ENCODE measurements at places on chromosomes 2 and 18.

DNA sequence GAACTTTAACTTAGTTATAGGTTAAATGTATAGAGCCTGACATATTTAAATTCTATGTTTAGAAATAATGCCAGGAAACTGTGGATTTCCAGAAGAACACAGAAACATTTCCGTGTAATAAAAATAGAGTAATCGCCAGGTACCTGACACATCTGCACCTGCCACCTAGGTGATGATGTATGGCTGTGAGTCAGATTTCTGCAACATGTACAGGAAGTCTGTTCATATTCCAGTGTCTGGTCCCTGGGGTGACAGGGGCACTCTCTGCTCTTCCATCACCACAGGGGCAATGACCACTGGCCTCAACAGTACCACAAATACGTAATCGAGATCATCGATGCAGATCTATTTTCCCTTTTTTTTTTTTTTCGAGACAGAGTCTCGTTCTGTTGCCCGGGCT lies 101.1 kb upstream of the LPIN2 start:
- DNase-seq, result no peak

DNA sequence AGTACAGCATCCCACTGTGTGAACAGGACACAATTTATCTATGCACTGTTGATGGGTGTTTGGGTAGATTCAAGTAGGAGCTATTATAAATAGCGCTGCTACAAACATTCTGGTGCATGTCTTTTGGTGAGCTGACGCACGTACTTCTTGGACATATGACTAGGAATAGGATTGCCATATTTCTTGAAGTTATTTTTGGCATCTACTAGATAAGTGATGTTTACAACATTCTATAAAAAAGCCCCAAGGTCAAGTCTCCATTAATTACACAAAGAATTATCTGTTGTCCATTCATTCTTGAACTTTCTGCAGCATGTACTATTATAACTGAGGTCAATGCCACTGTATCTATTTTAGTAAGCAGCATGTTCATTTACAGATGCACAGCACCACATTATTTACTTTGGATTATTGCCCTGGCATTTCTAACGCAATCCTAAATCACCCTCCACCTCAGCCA lies 225.5 kb upstream of the TMEM200C start:
- no peak for DNase-seq

- DNase-seq, result no peak
These were observed 10.1 kb upstream of the SLC11A1 start for GRCh38 chr2:218371983-218372350.

DNA sequence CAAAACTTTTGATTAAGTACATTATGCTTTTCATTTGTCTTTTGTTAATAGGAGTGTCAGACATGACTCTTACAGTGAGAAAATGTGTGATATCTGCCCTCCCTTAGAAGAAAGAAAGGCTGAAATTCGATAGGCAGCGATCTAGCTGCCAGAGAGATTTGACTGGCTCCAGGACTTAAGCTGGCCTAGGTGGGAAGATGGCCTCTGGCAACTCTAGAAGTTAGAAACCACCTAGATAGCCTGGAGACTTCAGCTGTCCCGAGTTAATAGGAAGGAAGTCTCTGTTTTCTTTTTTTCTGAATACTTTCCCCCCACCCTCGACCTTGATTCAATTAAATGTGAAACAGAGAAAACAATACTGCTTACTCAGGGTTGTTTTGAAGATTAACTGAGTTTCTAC lies 1194.7 kb upstream of the CRIM1 start:
- no peak for DNase-seq

- DNase-seq, result no peak
These were observed 74.3 kb downstream of the LYPD1 start for GRCh38 chr2:132595693-132596092.

GRCh38 chr2:215737477-215737876 lies 275.9 kb downstream of the MREG start:
- DNase-seq, result no peak

DNA sequence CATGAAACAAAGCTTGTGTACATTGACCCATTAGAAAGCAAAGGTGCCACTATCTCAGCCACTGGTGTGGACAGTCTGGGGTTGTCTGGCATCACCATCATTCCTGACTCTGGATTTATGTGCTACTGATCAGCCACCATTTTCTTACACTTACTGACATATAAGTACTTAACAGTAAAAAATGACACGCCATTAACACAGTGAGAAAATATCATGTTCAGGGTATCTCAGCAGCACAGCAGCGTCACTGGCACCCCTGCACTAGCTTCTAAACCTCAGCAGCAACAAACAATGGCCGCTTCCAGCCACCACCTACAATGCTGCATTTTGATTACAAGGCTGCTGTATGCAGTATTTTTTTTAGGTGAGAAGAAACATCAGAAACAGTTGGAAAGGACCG lies 253.4 kb upstream of the HDAC4 start:
- no peak for DNase-seq

DNA sequence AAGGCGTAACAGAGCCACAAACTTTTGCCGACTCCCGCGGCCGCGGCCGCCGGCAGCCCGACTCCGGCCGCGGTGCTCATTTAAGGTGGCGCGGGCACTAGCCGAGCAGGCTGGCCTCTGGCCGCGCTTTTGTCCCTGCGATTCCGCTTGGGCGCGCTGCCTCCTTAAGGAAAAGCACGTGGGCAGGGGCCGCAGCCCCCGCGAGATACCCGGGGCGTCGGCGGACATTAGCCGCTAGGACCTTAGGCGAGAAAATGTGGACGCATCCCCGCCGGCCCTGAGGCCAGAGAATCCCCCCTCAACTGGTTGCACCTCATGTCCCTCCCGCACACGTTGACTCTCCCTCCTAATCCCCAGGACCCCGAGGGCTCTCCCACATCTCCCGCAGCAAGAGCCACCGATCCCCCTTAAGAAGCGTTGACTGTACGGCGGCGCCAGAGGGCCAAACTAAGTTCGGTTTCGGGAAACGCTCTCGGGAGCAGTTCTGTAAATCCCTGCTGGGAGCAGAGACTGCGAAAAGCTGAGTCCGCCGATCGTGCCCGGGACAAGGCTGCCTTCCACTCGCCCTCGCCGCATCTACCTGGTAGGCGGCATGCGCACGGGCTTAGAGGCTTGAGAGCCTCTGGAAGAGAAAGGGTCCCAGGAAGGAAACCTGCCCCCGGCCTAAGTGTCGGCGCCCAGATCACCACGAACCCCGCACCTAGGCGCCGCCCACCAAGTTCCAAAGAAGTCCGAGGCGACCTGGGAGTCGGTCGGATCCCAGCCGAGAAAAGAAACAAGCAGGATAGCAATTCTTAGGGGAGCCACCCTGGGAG lies 1.8 kb upstream of the SATB2 start:
- DNase-seq, result peak; percentile 95

GRCh38 chr18:63102941-63103744 lies 216.4 kb downstream of the BCL2 start:
- no peak for DNase-seq

GRCh38 chr2:31243053-31243452 lies 9.1 kb downstream of the EHD3 start:
- no peak for DNase-seq

DNA sequence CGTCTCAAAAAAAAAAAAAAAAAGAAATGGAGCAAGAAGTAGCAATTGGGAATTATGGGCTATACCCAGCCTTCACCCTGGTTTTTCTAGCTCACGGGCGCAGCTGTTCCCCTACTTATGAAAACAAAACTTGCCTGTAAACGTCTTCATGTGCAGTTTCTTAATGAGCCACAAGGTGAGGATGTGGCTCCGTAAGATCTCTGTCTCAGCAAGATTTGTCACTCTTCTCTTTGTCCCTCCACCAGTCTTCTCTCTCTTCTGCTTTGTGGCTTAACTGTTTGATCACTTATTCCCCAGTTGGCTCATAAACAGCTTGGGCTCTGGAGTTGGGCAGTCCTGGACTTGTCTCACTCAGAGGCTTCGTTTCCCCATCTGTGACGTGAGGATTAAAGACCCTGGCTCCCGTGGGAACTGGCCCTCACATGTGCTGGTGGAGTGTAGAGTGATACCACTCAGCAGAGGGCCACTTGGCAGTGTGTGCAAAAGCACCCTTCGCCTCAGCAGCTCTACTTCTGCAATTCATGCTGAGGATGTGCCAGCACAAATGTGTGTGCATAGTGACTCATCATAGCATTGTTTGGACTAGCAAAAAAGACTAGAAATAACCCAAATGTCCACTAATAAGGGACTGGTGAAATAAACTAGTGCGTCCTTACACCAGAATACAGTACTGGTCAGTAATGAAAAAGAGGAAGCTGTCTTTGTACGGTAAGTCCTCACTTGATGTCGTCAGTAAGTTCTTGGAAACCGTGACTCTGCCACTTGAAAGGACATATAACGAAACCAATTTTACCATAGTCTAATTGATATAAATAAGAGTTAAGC lies 8.7 kb downstream of the CEP68 start:
- DNase-seq, result peak; percentile 80

DNA sequence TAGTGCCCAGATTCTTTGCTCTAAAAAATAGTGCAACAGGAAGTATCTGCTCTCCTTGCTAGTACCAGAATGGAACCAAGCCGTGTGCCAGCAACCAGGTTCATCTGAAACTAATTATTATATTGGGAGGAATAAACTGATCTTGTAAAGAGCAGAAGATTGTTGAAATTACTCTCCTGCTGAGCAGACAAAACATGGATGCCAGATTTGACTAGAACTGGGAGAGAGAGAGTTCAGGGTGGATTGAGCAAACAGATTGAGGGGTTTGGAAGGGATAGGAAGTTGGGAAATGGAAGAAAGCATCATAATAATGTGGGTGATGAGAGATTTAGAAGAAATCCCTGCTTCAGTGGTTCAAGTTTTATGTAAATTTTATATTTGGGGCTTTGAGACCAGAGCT lies 160.1 kb upstream of the RASGRP3 start:
- peak; percentile 64 for DNase-seq

GRCh38 chr2:233638836-233639235 lies 2.6 kb downstream of the UGT1A10 start:
- DNase-seq, result no peak

DNA sequence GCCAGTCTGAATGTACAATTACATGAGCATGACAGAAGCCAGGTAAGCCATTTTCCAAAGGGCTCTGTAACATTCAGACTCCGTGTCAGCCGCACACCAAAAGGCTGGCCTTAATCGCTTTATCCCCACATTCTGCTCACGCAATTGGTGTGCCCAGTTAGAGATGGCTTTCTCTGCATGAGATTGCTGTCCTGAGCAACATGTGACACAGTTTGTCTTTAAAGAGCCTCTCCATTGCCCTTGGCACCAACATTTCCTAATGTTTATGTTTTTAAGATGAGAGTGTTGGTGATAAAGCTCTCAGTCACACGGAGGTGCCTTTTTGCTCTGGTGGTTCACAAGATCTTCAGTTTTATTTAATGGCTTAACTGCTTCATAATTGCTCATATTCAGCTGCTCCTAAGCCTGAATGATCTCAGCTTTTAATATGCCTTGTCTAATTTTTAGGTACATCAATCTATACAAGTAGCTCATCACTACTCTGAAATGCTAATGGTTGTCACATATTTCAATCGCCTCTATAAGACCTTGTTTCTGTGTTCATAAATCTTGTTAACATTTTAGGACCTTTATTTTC lies 164.8 kb upstream of the ACVR2A start:
- no peak for DNase-seq

DNA sequence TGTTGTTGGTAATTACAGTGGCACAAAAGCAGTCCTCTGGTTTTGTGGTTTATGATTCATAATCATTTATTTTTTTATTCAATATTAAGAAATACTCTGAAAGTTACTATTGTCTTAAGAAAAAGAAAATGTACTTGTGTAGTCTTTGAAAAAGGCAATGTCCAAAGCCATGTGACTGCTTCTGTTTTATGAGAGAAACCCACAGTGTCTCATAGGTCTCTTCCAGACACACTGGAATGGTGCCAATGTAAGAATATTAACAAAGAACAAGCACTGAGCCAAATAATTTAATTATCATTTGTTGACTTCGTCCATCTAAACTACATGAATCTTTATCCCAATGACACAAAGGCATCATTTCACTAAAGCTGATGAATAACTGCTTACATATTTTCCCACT lies 62.5 kb downstream of the RPRM start:
- DNase-seq, result no peak

- DNase-seq, result no peak
These were observed 17.1 kb upstream of the AAK1 start for GRCh38 chr2:69660637-69661036.

- peak; percentile 36 for DNase-seq
These were observed 26.1 kb upstream of the PPP1R1C start for GRCh38 chr2:181959508-181959907.

DNA sequence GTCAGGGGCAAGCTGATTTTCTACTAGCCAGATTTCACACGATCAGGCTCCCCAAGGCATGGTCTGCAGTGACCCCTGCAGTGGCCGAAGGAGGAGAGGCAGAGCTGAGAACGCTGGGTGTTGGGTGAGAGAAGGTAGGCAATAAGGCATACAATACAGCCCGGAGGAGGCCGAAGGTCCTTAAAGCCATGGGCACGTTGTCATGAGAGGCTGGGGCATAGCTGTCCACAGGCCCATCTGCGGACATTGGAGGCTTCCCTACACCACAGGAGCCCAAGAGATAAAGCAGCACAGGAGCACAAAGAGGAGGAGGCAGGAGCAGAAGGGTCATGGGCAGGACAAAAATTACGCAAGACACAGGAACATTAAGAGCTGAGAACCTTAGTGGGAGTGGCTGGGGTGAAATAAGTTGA lies 16.7 kb upstream of the BZW1 start:
- DNase-seq, result no peak

DNA sequence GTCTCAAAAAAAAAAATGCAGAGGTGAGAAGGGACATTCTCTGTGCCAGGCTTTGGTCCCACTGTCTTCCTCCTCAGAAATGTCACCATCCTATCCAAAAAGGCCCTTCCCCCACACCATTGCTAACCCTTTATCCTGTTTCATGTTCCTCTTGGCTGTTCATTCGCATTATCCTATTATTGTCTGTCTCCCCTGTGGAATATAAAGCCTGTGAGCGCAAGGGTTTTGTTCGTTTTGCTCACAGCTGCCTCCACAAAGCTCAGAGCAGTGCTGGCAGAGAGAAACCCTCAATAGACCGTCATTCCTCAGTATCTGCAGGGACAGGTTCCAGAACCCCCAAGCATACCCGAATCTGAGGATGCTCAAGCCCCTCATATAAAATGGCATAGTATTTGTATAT lies 91.8 kb downstream of the LOXHD1 start:
- no peak for DNase-seq

GRCh38 chr2:56892382-56892781 lies 708.6 kb downstream of the CCDC85A start:
- no peak for DNase-seq

DNA sequence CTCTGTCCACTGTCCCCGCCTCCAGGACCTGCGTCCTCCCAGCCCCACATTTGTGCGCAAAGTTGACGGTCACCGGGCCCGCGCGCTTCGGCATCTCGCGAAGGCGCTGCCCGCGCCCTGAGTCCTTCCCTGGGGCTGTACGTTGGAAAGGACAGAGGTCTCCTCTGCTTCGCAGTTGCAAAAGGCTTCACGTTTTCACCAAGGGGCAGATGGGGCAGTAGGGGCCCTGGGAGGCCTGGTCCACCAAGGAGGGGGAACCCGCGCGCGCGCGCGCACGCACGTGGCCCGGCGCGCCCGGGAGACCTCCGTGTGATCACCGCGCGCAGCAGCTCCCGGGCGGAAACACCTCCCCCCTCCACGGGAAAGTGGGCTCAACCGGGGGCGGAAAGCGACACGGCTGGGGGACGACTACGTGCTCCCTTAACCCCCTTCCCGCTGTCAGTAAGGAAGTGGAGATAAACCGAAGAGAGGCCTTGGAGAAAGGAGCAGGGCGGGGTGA lies 21.9 kb downstream of the TEX44 start:
- DNase-seq, result no peak
